Esophagus muscularis mucosa (tissue), 4 donors: ENCODE measurements at places on chromosomes 7 and 10. TPM values are rescaled to one million over a fixed set of nuclear protein-coding genes. Genes with fewer than 3 reads are reported as not detected.

TBXAS1 gene
- total RNA-seq, result 9.8 TPM

LRIT1 gene
- total RNA-seq, result not detected

MMP21 gene
- total RNA-seq, result not detected

SLC18A2 gene
- total RNA-seq, result 1.7 TPM

TMEM26 gene
- 0.17 TPM for total RNA-seq

ELAPOR2 gene
- total RNA-seq, result 17.7 TPM

EPDR1 gene
- 24.9 TPM for total RNA-seq

RET gene
- total RNA-seq, result 4.0 TPM

CFAP58 gene
- 1.6 TPM for total RNA-seq

CALML3 gene
- total RNA-seq, result not detected

CBLL1 gene
- total RNA-seq, result 65.6 TPM

ASB4 gene
- total RNA-seq, result 0.32 TPM

C10orf71 gene
- total RNA-seq, result 0.06 TPM

TMEM213 gene
- not detected for total RNA-seq

ADAM12 gene
- total RNA-seq, result under 0.01 TPM

CALHM2 gene
- total RNA-seq, result 69.9 TPM

GPR26 gene
- total RNA-seq, result not detected

IFIT2 gene
- 3.4 TPM for total RNA-seq

COL1A2 gene
- total RNA-seq, result 697 TPM

ZNF212 gene
- total RNA-seq, result 4.8 TPM

IFIT1B gene
- not detected for total RNA-seq

PLAU gene
- total RNA-seq, result 4.2 TPM

DGKI gene
- total RNA-seq, result 0.66 TPM

NAMPT gene
- 94.3 TPM for total RNA-seq

NAT16 gene
- total RNA-seq, result not detected

DRGX gene
- not detected for total RNA-seq

PDCD11 gene
- 17.4 TPM for total RNA-seq

PON1 gene
- not detected for total RNA-seq

CHN2 gene
- 9.6 TPM for total RNA-seq

SLIT1 gene
- total RNA-seq, result 0.33 TPM

PIP gene
- not detected for total RNA-seq

SFXN2 gene
- total RNA-seq, result 1.2 TPM

ATE1 gene
- total RNA-seq, result 28.6 TPM

ASAH2 gene
- total RNA-seq, result 0.42 TPM

SPDYE16 gene
- not detected for total RNA-seq

PCGF6 gene
- 12.0 TPM for total RNA-seq

HABP2 gene
- not detected for total RNA-seq

MYH16 gene
- total RNA-seq, result not detected

WEE2 gene
- not detected for total RNA-seq

TMEM184A gene
- 0.23 TPM for total RNA-seq

FEZF1 gene
- not detected for total RNA-seq

VWA2 gene
- 0.17 TPM for total RNA-seq

BTBD16 gene
- 0.29 TPM for total RNA-seq

SMARCD3 gene
- 43.4 TPM for total RNA-seq

MRLN gene
- total RNA-seq, result not detected

CFAP43 gene
- total RNA-seq, result 0.33 TPM

PAPOLB gene
- 0.17 TPM for total RNA-seq

IDI1 gene
- total RNA-seq, result 22.4 TPM

FXYD4 gene
- total RNA-seq, result not detected

NIPSNAP2 gene
- total RNA-seq, result 119 TPM

SLC29A4 gene
- 3.3 TPM for total RNA-seq

TBL2 gene
- 19.1 TPM for total RNA-seq

FAM20C gene
- total RNA-seq, result 66.6 TPM

FBXO24 gene
- 0.83 TPM for total RNA-seq

SLC26A3 gene
- 8.7 TPM for total RNA-seq
